ENCODE measurements at places on chromosomes 3 and 15.

DNA sequence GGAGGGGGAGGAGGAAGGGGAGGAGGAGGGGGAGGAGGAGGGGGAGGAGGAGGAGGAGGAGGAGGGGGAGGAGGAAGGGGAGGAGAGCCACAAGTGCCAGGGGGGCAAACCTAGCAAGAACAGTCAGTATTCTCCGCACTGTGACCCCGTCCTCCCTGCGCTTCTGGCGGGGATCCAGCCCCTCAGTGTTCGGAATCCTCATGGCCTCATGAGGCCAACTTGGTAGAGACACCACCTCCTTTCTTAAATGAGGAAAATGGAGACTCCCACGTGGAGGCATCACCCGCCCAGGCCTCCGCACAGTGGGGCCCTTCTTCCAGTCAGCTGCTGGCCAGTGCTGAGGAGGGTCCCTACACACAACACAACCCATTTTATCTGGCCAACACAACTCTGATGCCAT, 163.4 kb downstream of the XXYLT1 start:
- DNase-seq, result no peak

GRCh38 chr3:99118381-99118780, 216.9 kb upstream of the DCBLD2 start:
- DNase-seq, result no peak

DNA sequence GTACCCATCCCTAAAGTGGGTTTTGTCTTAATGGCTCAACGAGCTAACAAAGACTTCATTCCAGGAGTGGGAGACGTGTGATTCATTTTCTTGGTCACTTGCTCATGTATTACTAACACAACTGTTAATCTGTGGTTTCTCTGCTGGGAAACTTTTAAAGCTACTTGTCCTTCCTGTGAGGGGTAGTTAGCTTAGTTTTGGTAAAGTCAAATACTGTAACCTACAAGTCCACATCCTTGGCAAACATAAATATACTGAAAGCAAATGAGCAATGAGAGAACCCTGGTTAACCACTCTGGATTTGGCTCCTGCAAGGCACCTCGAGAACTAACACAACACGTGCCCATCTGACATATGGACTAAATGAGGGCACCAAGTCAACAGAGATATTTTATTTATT, 19.9 kb downstream of the NOX5 start:
- DNase-seq, result no peak

DNA sequence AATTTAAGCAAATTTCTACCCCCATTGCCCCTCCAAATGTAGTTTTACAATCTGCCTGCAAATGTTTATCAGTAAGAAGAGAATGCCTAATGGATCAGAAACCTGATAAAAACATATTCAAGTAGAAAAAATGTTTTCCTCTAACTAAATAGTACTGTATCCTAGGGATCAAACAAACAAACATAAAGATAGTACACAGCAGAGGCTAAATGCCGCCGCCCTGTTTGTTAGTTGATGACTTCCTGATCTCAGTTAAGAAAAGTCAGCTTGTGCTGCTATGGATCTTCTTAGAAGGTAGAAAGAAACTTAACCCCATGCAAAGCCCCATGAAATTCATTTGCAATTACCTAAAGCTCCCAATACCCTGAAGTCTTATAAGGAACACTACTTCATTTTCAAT, 387.3 kb upstream of the THBS1 start:
- no peak for DNase-seq

GRCh38 chr3:126194713-126195305, 14.4 kb upstream of the ALDH1L1 start:
- DNase-seq, result no peak

GRCh38 chr3:32140943-32141342, 34.5 kb downstream of the GPD1L start:
- DNase-seq, result no peak

DNA sequence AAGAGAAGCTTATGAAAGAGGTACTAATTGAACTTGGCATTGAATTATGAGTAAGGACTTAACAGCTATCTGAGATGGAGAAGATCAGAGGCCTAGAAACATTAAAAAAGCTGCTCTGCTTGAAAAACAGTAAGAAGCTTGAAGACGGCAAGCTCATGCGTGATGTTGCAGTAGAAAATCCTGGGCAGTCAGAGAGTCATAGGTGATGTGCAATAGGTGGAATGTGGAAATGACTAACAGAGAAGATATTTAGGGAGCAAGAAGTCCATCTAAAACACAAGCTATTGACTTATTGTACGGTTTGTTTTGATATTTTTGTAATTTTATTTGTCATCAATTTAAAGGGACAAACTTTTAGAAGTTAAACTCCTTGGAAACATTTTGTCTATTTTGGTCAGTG, 1101.4 kb downstream of the ROBO2 start:
- no peak for DNase-seq

DNA sequence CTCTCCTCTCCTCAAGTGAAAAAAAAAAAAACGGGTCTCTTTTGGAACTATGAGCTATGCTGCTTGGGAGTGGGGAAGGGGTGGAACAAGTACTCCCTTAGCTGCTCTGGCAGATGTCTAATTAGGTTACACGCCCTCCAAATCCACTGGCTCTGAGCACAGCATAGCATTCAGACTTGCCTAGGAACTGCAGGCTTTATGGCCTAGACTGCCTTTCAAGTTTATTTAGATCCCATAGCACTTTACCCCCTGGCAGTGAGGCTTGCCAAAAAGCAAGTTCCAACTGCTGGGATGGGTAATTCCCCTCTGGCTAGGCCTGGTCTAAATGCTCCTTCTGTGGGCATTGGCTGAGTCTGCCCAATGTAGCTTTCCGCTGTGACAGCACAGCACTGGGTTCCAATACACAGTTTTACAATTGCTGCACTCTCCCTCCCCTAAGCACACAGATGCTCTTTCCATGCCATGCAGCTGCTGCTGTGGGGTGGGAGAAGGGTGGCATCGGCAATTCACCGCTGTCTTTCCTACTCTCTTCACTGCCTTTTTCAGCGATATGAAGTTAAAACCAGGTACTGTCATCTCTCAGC, 152.8 kb downstream of the KCNAB1 start:
- no peak for DNase-seq

DNA sequence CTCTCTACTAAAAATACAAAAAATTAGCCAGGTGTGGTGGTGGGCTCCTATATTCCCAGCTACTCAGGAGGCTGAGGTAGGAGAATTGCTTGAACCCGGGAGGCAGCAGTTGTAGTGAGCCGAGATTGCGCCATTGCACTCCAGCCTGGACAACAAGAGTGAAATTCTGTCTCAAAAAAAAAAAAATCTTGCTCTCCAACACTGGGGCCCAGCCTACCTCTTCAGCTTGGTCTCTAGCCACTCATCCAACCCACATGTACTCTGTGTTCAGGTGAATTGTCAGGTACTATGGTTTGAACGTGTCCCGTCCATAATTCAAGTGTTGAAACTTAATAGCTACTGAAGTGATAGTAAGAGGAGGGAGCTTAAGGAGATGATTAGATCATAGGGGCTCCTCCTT, 22.4 kb upstream of the RAB7A start:
- no peak for DNase-seq

DNA sequence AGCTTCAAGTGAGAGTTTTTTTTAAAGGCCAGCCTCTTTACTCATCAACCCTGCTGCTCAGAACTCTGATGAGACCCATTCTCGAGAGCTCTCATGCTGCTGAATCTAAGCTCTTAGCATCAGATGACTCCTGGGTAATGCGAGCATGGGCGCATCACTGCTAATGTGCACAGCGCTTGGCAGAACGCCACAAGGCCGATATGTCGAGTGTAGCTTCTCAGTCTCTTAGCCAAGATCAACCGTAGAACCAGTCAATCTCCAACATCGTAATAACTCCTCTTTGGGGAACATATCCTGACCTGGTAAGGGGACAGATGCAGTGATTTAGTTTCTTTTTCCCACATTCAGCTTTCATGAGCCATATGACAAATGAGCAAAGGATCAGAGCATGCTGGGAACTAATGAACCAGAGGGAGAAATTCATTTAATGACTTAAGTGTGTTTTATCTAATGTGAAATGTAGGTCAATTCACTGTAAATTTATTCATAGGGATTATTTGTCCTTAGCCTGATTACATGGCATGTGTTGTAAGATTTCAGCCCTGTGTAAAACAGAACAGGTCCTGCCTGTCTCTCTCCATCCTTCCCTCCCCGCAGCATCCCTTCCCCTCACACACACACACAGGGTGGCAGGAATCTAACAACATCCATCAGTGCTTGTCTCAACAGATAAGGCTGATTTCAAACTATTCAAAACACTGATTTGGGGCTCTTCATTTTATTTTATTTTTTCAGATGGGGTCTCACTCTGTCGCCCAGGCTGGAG, 195.4 kb upstream of the C2CD4B start:
- no peak for DNase-seq

GRCh38 chr3:17430582-17430981, 311.8 kb downstream of the TBC1D5 start:
- DNase-seq, result no peak

DNA sequence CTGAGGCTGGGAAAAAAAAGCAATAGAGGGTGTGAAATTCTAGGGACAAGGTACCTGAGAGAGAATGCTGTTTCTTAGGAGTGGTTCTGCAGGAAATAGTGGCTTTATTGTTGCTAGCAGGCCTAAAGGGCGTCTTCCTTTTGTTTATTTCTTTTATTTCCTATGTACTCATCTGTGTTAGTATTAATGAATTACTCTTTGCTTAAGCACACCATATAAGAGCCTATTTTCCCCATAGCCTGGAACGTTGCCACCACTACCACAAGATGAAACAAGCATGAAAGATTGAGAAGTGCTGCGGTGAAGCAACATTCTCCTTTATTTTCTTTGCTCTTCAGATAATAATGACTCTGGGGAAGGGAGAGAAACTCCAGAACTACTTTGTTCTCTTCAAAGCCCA, 21.3 kb upstream of the GOLIM4 start:
- no peak for DNase-seq

DNA sequence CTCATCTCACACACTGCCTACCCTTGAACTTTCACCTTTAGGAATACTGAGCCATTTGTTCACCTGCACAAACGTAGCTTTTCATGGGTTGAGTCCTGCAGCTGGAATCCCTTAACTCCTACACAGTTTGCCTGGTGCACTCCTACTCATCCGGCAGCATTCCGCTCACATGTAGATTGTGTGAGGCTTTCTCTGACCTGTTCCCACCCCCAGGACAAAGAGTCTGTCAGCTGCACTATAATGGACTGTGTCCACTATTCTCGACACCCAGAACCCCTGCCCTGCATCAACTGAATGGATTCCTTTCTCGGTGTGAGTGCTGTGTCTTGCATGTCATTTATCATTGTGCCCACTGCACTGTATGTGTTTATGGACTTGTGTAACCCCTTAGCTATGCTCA, 54.9 kb downstream of the EPHB3 start:
- no peak for DNase-seq

GRCh38 chr3:5735896-5736295, 548.4 kb downstream of the EDEM1 start:
- no peak for DNase-seq

DNA sequence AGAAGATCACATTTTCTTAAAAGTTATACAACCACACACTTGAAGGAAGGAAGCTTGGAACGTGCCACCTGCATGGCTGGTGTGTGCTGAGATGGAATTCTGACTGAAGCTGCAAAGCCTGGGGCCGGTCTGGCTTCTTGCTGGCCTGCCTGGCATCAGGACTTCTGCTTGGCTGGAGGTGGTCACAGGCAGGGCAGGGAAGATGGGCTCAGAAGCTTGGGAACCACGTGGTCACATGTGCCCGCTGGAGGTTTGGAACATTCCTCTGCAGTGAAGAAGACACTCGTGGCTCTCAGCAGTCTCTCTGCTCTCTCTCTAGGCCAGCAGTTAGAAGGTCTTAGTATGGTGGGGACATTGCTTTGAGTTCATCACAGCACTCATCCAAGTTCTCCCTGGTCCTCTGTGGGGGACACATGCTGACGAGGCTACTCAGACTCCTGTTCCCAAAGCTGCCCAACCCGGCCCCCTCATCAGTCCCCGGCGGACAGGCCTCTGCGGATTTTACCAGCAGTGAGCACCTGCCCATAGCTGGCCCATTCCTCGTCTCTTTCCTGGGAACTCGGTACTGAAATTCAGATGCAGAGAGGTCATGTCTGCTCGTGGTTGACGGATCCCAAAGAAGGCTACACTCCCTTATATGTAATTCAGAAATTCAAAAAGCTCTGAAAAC, 229.0 kb downstream of the ADAMTS17 start:
- no peak for DNase-seq

DNA sequence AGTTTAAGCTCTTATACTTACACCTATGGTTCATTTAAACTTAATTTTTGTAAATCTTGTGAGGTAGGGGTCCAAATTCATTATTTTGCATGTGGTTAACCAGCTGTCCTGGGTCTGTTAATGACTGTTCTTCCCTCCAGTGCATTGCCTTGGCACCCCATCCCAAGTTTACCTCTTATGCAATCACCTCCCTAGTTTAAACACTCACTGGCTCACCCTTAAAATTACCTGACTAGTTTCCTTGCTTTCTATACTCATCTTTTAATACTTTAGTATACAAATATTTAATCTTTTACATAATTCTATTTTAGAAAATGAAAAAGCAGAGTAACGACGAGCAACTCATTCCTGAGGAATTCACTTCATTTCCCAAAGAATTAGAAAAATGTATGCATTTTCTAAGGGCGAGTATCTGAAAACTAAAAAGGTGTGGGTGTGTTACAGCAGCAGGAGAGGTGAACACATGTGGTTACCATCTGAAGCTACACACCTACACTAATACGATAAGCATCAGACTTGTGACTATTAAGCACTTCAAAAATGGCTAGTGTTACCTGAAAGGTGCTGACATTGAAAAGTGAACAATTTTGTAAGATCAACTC, 33.7 kb downstream of the TJP1 start:
- DNase-seq, result no peak

DNA sequence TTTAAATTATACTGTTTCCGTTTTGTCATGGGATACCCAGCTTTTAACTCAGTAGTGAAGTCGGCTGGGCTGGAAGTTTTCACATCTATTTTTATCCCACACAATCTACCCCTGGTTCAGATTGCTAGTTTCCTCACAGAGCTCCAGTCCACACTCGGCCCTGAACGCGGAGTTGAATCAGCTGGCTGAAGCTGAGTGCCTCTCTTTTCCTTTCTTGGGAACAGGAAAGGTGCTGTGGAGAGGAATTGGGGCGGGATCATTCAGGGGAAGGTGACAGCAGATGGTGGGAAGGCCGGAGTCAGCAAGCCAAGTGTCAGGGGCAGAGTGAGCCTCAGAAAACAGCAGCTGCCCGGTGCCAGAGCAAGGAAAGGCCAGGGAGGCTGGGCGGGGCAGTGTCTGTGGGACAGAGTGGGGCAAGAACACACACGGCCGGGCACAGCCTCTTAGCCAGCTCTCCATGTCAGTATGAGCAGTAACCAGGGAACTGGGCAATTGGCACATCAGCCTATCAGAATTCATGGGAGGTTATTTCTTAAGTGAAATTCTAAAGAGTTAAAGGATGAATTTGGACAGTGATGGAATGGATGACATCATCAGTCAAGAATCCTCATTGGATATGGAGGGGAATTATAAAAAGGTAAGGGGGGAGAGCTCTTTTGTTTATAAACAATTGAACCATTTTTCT, 135.7 kb upstream of the IL12A start:
- DNase-seq, result peak; percentile 30

All from nephron progenitor cell (in vitro differentiated cells).